SK-N-DZ (cell line): ENCODE measurements at places on chromosomes 5 and 9.
A peak's percentile ranks its signal among the peaks of the same experiment; 100 is the strongest.

- no peak for DNase-seq
These were observed 49.1 kb upstream of the ANKRD55 start for GRCh38 chr5:56282216-56282615.

- no peak for DNase-seq
These were observed 22.7 kb downstream of the CCNH start for GRCh38 chr5:87390075-87390474.

- no peak for DNase-seq
These were observed 320.1 kb downstream of the OSTF1 start for GRCh38 chr9:75408391-75408790.

- no peak for DNase-seq
These were observed 257.6 kb downstream of the SEMA5A start for GRCh38 chr5:9288234-9288633.

DNA sequence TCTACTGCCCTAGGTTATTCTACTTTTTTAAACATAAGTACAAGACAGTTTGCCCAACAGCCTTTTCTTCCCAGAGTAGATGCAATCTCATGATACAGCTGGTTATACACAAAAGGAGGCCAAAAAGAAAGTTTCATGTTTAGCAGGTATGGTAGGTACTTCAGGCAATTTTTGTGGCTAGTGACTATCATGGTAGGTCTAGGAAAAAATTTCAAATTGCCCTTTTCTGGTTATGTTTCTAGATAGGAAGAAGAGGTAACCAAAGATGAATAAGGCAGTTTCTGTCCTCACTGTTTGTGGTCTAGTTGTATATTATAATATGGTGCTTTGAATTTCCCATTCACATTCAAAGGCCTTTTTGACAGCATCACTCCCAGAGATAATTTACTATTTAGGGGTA is 19.7 kb downstream of the MEGF9 start:
- DNase-seq, result no peak

GRCh38 chr5:124140060-124140459 is 606.4 kb downstream of the ZNF608 start:
- no peak for DNase-seq

DNA sequence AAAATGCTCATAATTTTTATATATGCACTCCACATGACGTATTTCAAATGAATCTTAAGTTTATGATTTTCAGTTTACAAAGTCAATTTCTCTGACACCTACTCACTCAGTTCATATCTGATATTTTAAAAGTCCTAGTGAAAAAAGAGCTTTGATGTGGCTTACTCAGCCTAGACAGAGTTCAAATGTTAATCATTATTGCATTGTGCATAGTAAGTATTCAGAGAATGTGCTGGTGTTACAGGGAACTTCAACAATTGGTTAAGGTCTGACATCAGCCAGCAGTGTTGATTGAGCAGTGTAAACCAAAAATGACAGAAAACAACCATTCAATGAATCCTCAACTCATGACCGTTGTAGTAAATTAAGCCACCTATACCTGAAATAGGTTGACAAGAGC is 147.2 kb upstream of the LHFPL2 start:
- no peak for DNase-seq

GRCh38 chr9:120583958-120584369 is 4.0 kb upstream of the CDK5RAP2 start:
- DNase-seq, result peak; percentile 17

- DNase-seq, result no peak
These were observed 133.2 kb downstream of the PAX5 start for GRCh38 chr9:36900856-36901220.

DNA sequence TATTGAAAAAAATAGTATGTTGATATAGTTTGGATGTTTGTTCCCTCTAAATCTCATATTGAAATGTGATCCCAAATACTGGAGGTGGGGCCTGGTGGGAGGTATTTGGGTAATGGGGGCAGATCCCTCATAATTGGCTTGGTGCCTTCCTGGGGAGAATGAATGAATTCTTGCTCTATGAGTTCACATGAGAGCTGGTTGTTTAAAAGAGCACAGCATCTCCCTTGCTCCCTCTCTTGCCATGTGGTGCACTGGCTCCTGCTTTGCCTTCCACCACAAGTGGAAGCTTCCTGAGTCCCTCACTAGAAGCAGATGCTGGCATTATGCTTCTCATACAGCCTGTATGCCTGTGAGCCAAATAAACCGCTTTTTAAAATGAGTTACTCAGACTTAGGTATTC is 154.8 kb downstream of the ADAMTS6 start:
- DNase-seq, result no peak

- DNase-seq, result peak; percentile 18
These were observed 246.1 kb downstream of the MARCHF11 start for GRCh38 chr5:15933259-15934207.

- DNase-seq, result no peak
These were observed 14.5 kb downstream of the FCN2 start for GRCh38 chr9:134895097-134895496.

DNA sequence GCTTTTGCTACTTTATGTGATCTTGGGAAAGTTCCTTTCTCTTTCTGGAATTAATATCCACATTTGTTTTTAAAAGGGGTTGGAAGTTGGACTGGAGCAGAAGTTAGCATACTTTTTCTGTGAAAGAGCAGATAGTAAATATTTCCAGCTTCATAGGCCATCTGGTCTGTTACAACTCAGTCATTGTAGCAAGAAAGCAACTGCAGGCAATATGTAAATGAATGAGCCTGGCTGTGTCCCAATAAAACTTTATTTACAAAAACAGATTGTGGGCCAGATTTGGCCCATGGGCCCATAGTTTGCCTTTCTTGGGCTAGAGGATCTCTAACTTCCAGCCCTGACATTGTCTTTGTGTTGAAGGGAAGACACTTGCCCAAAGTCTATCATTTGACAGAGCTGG is 104.4 kb downstream of the ACTL7B start:
- no peak for DNase-seq
